ENCODE measurements at places on chromosomes 4 and X.

DNA sequence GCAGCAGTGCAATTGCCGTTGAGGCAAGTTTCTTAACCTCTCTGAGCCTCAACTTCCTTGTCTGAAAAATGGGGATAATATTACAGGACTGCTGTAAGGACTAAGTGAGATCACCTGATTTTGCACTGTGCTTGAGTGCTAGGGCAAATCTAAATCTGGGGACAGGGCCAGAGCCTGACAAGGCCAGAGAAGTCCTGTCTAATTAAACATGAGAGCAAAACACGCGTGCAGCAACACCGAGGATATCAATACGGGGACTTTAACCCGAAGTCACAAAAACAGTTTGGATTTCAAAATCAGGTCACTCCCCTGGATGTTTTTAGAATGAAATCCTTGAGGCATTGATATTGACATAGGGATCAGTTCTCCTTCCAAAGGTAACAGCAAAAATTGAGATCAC is 5.7 kb upstream of the GJB1 start:
- DNase-seq: no peak

DNA sequence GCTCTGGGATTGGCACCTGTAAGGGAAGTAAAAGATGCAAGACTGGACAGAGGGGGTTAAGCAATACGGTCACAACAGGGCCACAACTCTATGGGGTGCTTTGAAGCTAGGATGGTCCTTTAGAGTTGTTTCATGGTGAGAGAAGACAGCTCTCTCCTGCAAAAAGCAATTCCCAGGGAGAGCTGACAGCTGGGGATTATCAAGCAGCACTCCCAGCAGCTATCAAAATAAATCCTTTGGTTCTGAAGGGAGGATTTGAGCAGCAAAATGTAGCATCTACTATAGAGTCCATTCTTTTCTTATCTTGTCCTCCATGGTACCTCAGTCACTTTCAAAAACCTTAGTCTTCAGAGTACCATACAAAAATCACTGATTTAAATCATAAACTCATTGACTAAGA is 35.1 kb upstream of the AP1AR start:
- DNase-seq: no peak

- no peak for DNase-seq
Observed at GRCh38 chr4:120055162-120055561, 11.5 kb downstream of the MAD2L1 start.

- DNase-seq: no peak
Observed at GRCh38 chr4:121668368-121669162, 28.2 kb downstream of the ANXA5 start.

DNA sequence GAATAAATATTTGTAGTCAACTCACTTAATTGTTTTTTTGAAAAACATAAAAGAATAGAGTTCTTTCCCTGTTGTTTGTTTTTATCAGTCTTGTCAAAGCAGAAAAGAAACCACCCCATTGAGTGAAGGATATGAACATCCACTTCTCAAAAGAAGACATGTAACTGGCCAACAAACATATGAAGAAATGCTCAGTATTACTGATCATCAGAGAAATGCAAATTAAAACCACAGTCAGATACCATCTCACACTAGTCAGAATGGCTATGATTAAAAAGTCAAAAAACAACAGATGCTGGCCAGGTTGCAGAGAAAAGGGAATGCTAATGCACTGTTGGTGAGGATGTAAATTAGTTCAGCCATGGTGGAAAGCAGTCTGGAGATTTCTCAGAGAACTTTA is 326.1 kb upstream of the EMCN start:
- DNase-seq: no peak

DNA sequence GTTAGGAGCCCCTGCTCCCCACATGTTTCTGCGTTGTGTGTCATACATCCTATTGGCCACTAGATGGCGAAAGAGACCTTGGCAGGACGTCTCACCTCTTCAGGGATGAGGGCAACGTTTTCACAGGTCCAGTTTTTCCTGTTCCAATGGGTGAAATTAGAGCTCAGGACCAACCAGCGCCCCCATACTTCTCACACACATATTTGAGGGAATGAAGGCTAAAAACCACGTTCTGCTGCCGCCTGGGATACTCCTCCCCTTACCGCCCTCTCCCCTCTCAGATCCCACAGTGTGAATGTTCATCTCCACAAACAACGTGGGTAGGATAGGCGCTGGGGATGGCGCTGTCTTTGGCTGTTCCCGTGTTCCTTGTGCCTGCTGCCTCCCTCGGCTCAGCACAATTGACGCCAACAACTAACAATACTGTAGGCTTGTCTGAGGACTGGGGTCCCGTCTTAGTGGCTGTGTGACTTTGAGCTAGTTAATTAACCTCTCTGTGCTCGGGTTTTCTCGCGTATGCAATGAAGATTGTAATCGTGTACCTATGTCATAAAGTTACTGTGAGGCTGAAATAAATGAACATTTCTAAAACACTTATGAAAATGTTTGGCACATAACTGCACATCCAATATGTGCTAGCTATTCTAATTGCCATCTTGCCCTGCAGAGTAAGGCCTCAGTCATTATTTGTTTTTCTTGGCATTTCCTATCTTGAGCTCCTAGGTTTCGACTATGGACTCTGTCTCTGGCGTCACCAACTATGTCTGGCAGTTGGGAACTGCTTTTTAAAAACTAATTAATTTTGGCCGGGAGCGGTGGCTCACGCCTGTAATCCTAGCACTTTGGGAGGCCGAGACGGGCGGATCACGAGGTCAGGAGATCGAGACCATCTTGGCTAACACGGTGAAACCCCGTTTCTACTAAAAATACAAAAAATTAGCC is 181.3 kb upstream of the STK26 start:
- DNase-seq: no peak

- DNase-seq: no peak
Observed at GRCh38 chrX:12013211-12013618, 125.1 kb upstream of the FRMPD4 start.

DNA sequence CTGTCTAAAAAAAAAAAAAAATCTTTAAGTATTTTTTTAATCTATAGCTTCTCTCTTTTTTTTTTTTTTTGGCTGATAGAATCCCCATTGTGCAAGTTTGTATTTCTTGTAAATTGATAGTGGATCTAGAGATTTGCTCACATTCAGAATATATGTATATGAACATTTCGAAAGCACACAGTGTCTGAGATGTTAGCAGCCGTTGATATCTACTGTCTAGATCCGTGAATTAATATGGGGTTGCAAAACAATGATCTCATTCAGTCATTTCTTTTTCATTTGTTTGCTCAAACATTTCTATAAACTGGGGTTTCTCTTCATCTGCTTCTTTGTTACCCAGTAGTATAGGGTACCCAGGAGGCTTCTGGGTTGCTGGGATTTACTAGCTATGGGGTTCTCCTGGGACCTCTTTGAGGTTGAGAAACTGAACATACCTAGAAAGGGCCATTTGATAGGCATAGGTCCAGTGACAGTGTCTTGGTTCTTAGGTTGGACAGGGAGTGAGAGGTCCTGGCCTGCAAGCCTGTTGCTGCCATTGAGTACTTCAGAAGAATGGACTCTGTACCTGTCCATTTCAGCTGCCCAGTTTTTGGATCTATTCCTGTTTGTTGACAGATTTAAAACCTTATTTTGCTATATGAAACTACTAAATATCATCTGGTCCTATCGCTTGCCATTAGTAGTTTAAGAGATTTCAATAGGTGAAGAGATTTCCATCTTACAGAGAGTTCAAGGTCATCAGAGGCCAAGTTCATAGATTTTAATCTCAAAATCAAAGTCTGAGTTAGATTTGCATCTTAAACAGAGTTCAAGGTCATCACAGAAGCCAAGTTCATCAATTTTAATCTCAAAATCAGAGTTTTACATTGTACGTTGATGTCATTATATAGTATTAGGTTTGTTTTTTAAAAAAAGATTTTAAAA is 50.8 kb downstream of the WWC2 start:
- no peak for DNase-seq

DNA sequence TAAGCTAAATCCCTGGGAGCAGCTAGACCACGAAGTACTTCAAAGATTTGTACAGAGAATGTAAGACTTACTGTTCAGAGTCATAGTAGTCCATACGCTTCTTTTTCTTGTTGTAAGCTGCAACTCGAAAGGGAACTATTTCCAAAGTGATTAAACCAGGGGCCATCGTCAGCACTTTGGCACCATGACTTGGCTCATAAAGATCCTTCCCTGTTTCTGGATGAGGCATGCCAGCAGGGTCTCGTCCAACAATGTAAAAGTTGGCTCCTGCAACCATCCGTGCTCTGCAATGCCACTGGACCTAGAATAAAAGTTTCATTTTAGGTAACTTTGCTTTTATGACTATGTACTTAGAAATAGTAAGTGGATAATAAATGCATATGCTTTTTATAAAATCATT is 88.5 kb downstream of the PAPSS1 start:
- DNase-seq: no peak

GRCh38 chrX:39900777-39901170 is 197.0 kb downstream of the BCOR start:
- no peak for DNase-seq

GRCh38 chr4:13207226-13207625 is 276.9 kb downstream of the RAB28 start:
- DNase-seq: no peak

- no peak for DNase-seq
Observed at GRCh38 chrX:52270453-52271116, 85.9 kb downstream of the MAGED4 start.

DNA sequence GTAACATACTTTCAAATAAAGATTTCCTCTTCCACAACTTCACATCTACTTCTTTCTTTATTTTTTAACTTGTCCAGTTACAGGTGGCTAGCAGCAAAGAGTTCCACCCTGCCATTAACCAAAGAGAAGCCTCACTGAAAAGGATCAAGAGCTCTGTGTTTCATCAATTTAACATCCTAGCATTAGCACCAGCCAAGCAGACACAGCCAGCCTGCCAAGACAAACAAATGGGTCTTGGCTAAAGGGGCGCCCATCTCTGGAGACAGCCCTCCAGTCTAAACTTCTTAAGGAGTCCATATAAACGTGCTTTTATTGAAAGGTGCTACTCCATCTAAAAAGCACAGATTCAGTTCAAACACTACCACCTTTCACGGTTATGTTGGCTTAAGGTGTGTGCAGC is 105.3 kb downstream of the ADAMTS3 start:
- no peak for DNase-seq

GRCh38 chr4:61638591-61638990 is 438.5 kb downstream of the ADGRL3 start:
- DNase-seq: no peak

DNA sequence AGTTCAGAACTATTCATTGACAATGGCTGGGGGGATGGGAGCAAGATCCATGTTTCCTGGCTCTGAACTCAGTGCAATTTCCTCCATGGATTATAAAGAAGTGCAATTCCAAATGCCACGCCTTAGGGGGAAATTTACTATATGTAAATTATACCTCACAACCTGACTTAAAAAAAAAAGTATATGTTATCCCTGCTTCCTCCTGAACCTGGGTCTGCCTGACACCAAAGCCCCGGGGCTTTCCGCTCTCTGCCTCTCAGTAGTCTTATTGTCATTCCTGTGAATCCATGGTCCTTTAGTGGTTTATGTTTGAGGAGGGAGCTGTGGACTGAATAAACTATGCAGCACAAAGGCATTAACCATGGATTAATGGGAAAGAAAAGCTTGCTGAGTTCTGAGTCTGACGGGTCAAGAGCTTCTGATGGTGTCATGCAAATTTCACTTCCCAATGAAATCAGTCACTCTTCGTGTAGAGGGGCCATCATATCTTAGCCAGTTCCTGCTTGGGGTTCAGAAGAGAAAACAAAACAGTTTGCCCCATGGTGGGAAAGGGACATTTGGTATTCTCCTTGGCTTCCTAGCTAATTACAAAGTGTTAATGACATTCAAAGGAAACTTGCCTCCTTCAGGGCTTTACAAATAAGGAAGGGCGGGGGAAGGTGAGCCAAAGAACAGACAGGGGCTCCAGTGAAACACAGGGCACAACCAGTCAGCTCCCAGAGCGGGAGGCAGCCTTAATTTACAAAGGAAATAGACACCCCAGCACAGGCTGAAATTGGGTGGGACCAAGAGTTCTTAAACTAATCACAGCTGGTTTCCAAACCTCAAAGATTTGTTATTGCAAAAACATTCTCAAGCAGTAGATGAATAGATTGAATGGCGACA is 14.3 kb downstream of the FAM9C start:
- no peak for DNase-seq

DNA sequence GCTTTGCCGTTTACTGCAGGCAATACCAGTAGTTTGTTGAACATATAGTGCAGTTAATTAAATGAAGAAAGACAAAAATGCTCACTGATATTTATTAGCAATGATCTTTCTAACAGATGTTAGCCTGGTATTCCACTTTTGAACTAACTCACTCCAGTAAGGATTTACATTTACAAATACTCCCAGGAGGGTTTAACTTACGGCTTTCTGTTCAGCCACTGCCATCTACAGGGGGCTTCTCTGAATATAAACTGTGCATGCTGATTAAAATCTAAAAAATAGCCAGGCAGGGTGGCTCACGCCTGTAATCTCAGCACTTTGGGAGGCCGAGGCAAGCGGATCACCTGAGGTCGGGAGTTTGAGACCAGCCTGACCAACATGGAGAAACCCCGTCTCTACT is 2.2 kb upstream of the SRD5A3 start:
- no peak for DNase-seq

DNA sequence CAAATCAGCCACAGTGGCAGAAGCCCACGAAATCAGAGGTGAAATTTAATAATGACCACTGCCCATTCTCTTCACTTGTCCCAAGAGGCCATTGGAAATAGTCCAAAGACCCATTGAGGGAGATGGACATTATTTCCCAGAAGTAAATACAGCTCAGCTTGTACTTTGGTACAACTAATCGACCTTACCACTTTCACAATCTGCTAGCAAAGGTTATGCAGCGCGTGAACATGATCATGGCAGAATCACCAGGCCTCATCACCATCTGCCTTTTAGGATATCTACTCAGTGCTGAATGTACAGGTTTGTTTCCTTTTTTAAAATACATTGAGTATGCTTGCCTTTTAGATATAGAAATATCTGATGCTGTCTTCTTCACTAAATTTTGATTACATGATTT is at the start of gene F9:
Gene F9, plus strand, starts transcription at position 190 of the 400 bp plus-strand sequence. Its CDS starts 26 bp downstream, at position 216.
- no peak for DNase-seq

- no peak for DNase-seq
Observed at GRCh38 chr4:88697141-88697540, 488 bp downstream of the NAP1L5 start.

- no peak for DNase-seq
Observed at GRCh38 chr4:70842761-70843435, 3.2 kb upstream of the GRSF1 start.

DNA sequence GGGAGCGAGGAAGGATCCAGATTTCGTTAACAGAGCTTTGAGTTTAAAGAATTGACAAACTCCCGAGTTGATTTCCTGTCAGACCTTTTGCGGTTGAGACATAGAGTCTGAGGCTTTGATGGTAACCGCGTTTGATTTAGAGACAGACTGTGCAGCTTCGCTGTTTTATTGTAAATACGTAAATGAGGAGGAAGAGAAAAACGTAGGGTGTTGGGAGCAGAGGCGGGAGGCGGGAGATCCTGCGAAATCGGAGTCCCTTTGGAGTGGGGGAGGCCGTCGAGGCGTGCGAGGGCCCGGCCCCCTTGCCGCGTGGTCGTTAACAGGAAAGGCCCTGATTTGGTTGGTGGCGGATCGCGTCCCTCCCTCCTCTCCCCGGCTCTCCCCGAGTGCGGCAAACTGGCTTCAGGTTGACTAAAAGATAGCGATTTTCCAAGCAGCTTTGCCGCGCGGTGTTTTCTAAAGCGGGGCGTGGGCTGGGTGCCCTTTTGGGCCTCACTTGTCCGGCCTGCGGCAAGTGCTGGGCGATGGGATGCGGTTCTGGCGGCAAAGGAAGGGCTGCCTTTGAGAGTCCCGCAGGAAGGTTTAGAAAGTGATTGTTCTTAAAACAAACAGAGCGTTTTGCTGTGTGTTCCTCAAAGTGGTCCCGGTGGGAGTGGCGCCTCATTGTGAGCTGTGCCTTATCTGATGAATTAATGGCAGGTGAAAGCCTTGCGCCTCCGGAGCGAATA is 857 bp downstream of the SCML1 start:
- DNase-seq: no peak

Data from RWPE2 (cell line).